Dermis microvascular lymphatic vessel endothelial cell (primary cell): ENCODE measurements at places on chromosomes 2 and 18.
A peak's percentile ranks its signal among the peaks of the same experiment; 100 is the strongest.

DNA sequence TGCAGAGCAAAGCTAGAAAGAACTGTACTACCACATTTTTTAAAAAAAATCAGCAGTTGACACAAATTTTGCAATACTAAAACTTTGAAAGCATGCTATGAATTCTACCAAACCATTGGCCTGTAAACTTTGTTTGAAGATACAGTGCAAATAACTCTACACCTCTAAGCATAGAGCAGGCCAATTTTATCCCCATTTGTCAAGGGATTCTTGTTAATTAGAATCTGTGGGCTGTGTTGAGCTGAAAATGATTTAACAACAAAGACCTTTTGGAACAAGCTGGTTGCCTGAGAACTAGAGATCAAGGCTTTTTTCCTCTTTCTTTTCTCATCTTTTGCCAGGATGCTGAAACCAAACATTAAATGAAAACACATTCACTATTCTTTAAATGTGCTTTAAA, 886.0 kb upstream of the CDH2 start:
- no peak for DNase-seq

DNA sequence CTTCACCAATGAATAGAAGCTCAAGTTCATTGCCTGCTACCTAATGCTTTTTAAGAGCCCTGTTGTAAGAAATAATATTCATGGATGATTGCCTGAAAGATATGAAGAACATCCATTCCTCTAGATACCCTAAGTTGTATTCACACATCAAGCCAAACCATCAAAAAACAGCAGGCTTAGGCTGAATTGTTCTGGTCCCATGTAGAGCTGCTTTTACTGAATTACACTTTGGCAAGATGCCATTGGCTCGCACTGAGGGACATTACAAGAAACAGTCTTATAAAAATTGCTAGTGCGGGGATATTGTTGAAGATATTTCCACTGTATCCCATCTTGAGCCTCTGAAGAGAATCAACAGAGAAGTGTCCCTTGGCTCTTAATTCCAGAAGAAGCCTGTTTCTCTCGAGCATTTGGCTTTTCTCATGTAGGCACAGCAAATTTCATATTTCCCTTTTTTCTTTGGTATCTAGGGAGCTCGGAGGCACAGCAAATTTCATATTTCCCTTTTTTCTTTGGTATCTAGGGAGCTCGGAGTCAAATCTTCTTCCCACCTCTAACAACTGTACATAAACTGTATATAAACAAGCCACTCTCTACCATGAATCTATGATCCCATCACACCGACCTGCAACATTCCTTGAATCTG, 107.5 kb downstream of the COLEC12 start:
- DNase-seq = no peak

DNA sequence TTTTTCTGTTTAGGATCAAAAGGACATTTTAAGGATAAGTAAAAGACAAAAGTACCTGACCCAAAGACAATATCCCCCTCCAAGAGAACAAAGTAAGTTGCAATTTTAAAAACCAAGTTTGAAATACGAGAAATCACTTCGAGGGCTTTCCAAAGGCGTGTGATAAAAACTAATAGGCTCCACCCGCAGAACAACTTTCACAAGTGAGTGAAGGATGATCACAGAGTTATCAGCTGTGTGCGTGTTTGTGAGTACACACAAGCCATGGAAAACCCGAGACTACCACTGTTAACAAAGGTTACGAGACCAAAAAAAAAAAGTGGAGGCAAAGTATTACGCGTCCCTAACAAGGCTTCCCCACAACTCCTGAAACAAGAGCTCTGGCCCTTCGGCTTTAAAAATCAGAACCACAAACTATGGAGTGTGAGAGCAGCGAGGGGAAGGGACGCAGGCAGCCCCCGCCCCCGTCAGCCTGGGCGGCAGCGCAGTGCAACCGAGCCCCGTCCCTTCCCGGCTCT, 719 bp downstream of the SMAD2 start:
- peak; percentile 57 for DNase-seq

GRCh38 chr2:221446140-221446539, 126.0 kb downstream of the EPHA4 start:
- DNase-seq = no peak

- DNase-seq = no peak
These were observed 65.7 kb upstream of the ZNF236 start for GRCh38 chr18:76756531-76757253.

- no peak for DNase-seq
These were observed 338.0 kb downstream of the TNS1 start for GRCh38 chr2:217664761-217665160.

- no peak for DNase-seq
These were observed 48.7 kb downstream of the TNS1 start for GRCh38 chr2:217954051-217954450.

- DNase-seq = no peak
These were observed 81.5 kb downstream of the XDH start for GRCh38 chr2:31333046-31333445.

DNA sequence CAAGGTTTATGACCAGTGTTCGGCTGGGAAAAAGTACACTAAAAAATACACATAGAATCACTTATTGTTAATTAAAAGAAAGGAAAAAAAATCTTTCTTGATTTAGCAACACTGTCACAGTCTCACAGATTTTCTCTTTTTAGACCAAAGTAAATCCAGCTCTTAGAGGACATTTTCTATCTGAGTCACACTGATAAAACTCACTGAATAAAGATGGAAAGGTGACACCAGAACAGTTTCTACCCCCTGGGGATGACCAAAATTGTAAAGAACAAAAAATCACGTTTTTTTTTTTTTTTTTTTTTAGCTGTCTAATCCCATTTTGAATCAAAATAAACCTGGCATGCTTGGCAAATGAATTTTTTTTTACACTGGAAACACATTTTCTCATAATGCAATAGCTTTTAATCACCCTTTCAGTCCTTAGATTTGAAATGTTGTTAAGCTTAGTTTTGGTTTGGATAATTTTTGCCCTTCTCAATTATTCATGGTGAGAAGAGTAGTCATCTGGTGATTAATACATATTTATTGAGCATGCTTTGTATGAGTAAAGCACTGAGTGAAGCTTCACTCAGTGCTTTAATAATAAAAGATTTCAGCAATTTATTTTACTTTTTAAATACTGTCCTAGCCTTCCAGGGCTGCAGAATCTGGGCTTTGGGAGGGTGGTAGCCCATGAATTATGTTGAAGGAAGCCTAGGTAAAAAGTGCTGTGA, 886.3 kb downstream of the SLC4A3 start:
- DNase-seq = no peak

GRCh38 chr2:237717366-237718276, 81.0 kb upstream of the RBM44 start:
- DNase-seq = no peak

DNA sequence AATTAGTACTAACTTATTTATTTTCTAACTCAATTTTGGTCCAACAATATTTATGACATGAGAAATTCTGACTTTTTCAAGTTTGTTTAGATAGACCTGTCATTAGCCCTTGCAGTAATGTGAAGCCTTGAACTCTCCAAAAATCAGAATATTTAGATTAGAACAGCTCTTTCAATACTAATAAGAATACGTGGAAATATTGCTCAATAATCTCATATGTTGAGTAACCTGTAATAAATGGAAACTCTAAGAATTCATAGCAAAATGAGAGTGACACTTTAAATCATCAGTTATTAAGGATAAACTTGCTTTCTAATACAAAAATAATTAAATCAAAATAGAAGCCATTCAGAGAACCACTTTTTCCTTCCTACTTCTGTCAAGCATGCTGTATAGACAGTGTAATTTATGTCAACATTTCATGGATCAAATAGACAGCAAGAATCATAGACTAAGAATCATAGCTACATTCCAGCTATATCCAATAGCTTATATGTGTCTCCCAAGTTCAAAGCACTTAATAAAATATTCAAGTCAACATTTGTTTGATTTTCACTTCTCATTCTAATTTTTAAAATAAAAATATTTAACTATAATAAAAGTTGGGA, 710.3 kb upstream of the SOX11 start:
- DNase-seq = no peak

DNA sequence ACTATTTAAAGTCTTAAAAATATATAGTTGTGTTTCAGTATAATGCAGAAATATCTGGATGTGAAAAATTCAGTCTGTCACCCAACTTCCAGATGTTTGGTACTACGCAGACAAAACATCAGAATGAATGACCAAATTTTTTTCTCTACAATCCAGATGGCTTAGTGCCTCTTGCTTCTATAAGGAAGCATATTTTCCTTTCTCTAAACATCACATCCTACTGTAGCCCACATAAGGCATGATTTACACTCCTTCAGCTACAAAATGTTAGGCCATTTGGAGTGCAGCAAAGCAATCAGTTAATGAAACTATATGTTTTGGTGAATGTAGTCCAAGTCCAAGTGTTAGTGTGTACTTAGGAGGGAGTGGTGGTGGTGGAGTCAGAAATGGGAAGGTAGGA, 162.9 kb upstream of the SIX2 start:
- DNase-seq = no peak

- no peak for DNase-seq
These were observed 74.9 kb downstream of the ATP8B1 start for GRCh38 chr18:57727952-57728807.

DNA sequence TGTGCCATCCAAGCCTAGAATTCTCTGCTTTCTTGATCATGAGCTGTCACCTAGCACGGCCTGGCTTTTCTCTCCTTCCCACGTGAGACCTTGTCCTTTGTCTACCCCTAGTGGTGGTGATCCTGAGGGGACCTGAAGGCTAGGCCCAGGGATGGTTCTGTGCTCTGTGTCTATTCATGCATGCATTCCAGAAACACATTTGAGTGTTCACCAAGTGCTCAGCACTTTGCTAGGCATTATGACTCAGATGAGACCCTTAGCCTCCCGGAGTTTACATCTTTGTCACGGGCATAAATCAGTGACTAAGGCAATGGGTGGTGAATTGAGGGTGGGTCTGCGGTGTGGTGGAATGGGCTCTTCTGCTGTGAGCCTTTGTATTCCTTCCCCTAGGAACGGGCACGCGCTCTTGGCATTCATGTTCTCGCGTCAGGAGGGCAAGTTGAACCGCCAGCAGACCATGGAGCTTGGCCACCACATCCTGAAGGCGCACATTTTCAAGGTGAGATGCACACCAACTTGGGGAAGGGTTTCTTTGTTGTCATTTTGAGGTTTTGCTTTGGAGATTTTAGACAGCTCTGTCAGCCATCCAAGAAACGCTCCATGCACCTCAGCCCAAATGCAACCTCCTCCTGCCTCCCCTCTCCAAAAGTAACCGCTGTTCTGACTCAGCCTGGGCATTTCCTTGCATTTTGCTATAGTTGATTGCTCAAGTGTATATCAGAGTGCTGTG, 100.9 kb downstream of the WDSUB1 start:
- no peak for DNase-seq

- no peak for DNase-seq
These were observed 65.1 kb upstream of the ACSL3 start for GRCh38 chr2:222795450-222796357.

DNA sequence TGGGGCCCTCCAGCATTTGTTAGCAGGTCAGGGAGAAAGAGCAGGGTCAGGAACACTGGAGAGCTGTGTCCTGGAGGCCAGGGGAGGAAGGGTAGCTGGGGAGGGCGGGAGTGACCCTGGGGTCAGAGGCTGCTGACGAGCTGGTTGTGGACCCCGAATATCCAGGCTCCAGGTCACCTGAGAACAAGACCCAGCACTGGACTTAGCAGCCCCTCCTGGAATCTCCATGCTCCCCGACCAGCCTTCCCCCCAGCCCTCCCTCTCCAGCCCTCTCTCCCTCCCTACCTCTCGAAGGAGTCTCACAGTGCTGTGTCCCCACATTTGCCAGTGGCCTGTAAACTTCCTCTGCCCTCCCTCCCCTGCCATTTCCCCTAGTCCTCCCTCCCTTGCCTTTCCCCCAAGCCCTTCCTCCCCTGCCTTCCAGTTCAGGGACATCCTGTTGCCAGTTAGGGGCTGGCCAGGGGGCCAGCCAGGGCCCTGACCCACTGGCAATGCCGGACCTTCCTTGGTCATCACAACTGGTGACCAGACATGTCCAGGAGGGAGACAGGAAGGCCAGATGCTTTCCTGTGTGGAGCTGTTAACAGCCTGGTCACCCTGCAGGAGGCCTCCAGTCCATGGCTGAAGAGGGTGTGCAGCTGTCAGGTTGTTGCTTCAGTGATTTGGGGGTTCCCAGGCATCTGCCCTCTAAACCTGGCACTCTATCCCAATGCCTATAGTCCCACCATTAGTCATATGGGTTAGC, 50.0 kb upstream of the FAHD2A start:
- no peak for DNase-seq

GRCh38 chr2:46420945-46421344, 58.4 kb upstream of the TMEM247 start:
- no peak for DNase-seq

DNA sequence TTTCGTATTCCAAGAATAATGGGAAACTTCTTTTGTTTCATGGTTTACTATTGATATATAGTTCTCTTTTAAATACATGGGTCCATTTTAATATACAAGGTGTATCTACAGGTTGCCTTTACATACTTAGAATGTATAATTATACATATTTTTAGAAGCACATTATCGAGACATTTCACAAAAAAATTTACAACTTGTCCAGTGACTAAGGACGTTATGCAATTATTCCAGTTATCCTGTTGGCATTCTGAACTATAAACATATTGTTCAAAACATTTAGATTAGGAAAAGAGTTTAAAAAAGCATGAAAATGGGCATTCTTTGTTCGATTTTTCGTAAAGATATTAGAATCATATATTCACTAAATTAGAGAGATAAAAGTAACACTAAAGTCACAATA, 344.6 kb upstream of the TMEFF2 start:
- no peak for DNase-seq
